ENCODE measurements at places on chromosomes 3 and 15.

- no peak for DNase-seq
Observed at GRCh38 chr15:45855210-45855906, 220.5 kb downstream of the SQOR start.

DNA sequence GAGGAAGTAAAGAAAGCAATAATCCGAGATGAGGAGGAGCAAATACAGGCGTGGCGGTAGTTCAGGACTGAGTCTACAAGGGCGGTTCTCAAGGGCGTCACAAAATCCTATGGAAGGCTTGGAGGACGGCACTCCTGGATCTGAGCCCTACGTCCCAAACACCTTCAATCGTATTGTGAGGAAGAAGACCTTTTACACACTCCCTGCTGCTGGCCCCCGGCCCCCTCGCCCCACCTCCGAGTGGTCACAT is 747 bp downstream of the PLD1 start:
- no peak for DNase-seq

DNA sequence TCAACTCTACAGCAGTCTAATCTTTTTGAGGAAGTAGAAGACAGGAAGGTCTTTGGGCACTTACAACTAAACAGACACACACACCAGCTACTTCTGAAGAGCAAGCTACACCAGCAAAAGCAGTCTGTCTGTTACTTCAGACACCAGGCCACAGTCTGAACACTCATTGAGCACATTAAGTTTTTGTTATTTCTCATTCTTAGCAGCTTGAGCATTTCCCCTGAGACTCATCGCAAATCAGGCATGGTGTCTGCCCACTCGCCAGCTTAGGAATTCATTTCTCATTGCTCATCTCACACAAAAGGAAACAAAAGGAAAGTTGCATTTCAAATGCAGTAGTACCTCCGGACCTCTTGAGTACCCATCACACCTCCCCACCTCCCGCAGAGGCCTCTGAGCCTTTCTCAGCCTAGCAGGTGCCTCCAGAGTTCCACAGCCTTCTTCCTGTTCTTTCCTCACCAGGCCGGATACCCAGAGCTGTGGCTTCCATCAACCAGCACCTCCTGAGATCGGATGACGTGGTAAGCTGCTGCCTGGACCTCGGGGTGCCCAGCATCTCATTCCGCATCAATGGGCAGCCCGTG is 302.0 kb downstream of the RYR3 start:
- DNase-seq: no peak

DNA sequence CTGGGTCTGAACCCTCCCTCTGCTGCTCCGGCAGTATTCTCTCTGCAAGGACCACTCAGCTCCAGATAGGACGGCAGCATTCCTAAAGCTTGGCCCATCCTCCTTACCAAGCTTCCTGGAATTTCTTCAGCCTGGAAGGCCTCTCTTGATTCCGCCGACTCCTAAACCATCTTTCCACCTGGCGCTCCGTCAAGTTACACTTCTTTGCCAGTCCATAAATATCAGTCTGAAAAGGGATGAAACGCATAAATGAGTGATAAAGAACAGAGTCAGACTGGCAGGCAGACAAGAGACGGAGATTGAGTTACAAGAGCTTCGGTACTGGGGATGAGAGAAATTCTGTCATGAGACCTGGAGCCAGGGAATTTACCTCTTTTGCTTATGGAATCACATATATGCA is 44.3 kb downstream of the CERS3 start:
- DNase-seq: no peak

- DNase-seq: no peak
Observed at GRCh38 chr15:98942431-98942830, 65.2 kb downstream of the PGPEP1L start.

All from GM18507 (cell line).